WTC11 (cell line): ENCODE measurements at places on chromosomes 12 and 14. TPM values are rescaled to one million over a fixed set of nuclear protein-coding genes. Genes with fewer than 3 reads are reported as not detected.
A peak's percentile ranks its signal among the peaks of the same experiment; 100 is the strongest.

DNA sequence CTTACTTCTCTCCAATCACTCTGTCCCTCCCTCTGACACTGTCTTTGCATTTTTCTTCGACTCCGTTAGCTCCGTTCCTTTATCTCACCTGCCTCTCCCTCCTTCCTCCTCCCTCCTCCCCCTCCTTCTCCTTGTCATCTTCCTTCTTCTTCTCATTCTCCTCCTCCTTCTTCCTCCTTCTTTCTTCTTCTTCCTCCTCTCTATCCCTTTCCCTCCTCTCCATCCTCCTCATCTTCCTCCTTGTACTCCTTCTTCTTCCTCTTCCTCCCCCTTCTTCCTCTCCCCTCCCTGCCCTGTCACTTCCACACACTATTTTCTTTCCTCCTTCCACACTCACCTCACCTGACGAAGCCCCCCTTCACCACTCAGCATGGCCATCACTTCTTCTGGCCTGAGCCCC, 53.0 kb downstream of the HSPB8 start:
- no peak for DNase-seq

DNA sequence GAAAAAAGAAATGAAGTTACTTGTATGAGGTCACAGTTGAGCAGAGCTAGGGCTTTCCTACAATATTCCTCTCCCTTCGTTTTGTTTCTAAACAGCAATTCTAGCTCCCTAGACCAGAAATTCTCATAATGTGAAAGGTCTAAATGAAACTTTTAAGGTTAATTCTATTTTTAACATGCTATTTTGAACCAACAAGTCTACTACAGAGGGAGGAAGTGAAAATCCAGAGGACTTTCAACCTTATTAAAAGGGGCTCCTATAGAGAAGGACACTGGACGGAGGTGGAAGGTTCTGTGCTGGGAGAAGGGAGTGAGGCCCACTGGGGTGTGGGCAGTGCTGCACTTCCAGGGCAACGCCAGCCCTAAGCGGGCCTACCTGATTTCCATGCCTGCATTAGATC, 13.4 kb downstream of the GSG1 start:
- no peak for DNase-seq

- DNase-seq, result no peak
Observed at GRCh38 chr14:99996951-99997571, 68.2 kb upstream of the EVL start.

DNA sequence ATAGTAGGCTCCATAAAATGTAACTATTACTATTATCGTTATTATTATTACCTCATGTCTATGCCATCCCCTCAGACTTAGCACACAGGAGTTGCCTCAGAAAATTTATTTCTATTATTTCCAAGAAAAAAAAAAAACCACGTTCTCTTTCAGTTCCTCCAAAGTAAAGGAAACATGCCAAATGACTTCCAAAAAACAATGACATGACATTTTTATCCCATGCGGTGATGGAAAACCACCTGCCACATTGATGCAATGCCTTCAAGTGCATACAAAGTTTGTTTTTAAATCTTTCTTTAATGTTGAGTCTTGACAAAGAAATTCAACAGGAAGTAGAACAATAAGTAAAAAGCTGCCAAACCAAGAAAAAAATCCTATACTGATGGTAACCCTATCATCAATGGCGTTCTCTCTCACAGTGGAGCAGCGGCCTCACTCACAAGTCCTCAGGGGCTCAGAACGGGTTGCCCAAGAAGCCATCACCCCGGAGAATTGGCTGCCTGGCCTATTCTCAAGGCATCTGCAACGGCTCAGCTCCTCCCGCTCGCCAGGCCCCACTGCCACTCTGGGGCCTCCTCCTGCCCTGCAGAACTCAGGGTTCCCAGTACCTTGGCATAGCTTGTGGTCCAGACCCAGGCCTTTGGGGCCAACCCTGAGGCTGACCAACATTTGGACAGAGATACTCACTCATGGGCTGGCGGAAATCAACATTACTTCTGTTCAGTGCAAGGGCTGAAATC, 51.9 kb downstream of the SERPINA3 start:
- no peak for DNase-seq

DNA sequence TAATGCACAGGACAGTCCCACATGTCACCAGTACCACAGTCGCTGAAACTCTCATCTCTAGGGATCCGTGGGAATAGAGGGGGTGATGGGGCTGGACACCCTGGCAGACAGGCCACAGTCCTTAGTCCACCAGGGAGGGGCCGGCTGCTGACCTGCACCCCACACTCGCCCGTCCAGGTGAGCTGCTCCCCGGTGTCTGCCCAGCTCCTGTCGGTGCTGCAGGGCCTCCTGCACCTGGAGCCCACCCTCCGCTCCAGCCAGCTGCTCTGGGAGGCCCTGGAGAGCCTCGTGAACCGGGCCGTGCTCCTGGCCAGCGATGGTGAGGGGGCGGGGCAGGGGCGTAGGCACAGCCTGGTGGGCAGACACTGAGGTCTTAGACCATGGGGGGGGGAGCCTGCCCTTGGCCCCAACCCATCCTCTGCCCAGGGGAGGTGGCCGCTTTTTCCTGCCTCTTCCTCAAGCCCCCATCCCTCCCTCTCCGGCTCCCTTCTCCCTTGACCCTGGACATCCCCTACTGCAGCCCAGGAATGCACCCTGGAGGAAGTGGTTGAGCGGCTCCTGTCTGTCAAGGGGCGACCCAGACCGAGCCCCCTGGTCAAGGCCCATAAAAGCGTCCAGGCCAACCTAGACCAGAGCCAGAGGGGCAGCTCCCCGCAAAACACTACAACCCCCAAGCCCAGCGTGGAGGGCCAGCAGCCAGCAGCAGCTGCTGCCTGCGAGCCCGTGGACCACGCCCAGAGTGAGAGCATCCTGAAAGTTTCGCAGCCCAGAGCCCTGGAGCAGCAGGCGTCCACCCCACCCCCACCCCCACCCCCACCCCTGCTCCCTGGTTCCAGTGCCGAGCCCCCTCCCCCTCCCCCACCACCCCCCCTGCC, 17.1 kb upstream of the ADSS1 start:
- DNase-seq, result no peak

GPD1 gene
- 0.39 to 0.77 TPM (median 0.62 TPM) in 3 replicates for total RNA-seq

RFX4 gene
- 0.14 to 0.26 TPM in 2 of 3 replicates, not detected in the other for total RNA-seq

LRRC9 gene
- total RNA-seq, result 0.79 to 0.99 TPM (median 0.82 TPM) in 3 replicates

DPPA3 gene
- 3.3 to 6.8 TPM (median 3.9 TPM) in 3 replicates for total RNA-seq

DNA sequence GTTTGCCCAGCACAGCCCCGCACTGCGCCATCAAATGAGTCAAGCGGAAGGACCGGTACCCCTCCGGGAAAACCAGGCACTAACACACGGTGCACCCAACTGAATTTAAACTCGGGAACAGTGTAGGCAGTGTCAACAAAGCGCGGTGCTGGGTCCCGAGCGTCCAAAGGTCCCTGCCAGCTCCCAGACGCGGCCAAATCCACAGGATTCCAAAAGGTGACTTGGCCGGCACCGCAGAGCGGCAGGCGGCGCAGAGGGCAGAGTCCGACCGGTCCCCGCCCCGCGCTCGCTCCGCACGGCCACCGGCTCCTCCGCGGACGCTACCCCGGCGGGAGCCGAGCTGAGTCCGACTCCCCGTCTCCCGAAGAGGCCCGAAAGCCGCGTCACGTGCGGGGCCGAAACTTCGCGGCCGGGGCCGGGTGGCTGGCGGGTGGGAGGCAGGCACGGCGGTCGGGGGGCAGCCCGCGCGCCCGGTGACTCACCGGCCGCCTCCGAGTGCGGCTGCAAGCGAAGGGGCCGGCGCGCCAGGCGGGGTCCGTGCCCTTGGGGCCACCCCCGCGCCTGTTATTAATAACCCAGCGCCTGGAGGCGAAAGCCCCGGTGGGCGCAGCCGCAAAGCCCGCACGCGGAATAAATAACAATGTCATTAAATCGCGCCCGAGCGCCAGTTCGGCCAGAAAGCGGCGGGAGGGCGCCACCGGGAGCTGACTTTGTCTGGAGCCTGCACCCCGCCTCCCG, 863 bp downstream of the DENND5B start:
- peak; percentile 60 for DNase-seq

DNA sequence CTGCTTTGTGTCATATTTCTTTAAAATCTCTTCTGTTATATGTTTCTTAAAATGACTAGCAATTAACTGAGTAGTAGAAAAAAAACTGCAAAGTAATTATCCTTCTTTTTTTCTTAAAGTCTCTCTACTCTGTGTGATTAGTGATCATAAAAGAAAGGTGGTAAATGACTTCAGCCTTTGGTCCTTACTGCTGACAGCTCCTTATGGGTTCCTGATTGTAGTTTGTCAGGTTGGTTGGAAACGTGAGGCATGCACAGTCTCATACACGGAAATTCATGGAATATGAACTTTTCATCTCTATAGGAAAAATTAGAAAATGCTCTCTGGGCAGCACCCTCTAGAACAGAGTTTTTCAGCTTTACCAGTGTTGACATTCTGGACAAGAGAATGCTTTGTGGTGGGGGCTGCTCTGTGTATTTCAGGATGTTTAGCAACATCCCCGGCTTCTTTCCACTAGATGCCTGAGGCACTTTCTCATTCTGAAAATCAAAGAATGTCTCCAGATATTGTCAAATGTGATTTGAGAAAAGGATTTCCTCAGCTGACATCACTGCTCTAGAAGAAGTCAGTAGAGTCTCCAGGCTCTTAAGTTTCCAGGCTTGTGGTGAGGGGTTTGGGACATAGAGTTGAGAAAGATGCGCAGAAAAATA, 121.0 kb downstream of the PIK3C2G start:
- DNase-seq, result no peak

GRCh38 chr14:75543786-75544185, 21.5 kb downstream of the BATF start:
- DNase-seq, result no peak

DNA sequence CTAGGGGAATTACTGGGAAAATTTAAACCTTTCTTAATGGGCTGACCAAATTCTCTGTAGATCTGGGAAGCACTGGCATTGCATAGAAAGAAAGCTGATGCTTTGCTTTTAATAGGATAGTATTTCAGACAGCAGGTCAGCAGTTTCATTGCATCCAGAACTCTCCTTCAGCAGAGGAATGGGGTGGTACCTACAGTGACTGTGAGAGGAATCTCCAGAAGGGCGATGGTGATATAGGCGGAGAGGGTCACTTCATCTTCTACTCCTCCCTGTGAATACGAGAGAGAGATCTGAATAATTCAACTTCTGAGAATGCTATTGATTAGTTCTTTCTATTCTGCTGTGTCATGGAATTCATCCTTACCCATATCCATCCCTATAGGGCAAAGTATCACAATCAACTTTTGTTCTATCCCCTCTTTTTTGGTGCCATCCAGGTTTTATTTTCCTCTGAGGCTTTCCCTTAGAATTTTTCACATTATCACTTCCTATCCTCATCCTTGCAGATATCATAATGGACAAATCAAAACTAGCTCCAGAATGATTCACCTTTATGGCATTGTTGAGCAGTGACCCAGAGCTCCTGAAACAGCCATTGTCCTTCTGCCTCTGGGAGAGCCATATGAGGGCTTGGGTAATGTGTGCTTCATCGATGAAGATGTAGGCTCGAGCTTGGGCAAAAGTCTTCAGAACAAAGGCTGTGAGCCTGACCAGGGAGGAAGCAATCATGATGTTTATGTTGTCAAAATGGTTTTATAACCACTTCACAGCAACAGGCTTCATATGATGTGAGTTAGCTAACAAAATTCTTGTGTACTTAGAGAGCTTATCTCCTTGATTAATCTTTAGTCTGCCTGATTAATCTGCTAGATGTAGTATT, 38.3 kb downstream of the A2M start:
- DNase-seq, result no peak

- no peak for DNase-seq
Observed at GRCh38 chr14:32827514-32827913, 111.2 kb upstream of the NPAS3 start.

USP5 gene
- total RNA-seq, result 141 to 158 TPM (median 149 TPM) in 3 replicates

POTEM gene
- total RNA-seq, result not detected in 3 replicates

DNA sequence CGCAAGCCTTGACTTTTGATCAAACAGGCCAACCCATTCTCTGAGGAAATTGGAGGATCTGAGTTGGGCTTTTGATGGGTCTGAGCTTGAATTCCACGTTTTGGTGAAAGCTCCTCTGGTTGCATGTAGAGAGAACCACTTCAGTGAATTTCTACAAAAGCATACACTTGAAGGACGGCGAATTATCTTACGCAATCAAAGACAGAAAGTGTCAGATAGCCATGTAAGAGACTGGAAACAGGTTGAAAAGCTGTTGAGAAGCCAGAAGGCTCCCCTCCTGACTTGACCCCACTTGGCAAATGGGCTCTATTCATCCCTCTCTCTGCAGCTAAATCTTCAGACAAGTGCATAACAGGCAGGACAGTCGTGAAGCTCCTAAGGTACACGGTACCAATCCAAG, 809.1 kb downstream of the BCL11B start:
- DNase-seq, result no peak

PMCH gene
- total RNA-seq, result not detected in 3 replicates

DNA sequence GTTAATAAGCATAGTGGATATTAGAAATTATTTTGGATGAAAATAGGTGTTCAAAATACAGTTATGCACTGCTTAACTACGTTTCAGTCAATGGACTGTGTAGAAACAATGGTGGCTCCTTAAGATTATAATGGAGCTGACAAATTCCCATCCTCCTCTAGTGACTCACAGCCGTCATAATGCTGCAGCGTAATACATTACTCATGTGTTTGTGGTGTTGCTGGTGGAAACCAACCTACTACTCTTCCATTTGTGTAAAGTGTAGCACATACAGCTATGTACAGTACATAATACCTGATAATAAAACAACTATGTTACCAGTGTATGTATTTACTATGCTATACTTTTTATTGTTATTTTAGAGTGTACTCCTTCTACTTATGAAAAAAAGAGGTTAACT, 111.2 kb upstream of the TMCC3 start:
- DNase-seq, result no peak

DNA sequence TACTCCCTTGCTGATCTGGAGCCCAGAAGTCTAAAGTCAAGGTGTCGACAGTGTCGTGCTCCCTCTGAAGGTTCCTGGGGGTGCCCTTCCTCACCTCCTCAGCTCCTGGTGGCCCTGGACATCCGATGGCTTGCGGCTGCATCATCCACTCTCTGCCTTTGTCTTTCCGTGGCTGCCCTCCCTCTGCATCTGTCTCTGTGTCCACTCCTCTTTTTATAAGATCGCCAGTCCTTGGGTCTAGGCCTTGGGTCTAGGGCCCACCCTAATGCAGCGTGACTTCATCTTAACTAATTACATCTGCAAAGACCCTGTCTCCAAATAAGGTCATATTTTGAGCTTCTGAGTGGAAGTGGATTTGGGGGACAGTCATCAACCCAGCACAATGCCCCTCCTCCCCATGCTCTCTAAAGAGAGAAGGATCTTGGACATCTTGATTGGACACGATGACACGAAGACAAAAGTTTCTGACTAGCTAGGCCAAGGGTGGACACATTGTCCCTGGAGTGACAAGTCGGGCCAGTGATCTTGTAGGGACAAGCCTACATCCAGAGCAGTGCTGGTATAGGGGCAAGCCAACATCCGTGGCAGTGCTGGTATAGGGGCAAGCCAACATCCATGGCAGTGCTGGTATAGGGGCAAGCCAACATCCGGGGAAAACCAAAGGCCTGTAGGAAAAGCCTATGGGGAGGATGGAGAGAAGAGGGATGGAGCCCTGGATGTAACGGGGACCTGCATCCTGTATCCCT, 93.9 kb upstream of the DIO3 start:
- no peak for DNase-seq

DNA sequence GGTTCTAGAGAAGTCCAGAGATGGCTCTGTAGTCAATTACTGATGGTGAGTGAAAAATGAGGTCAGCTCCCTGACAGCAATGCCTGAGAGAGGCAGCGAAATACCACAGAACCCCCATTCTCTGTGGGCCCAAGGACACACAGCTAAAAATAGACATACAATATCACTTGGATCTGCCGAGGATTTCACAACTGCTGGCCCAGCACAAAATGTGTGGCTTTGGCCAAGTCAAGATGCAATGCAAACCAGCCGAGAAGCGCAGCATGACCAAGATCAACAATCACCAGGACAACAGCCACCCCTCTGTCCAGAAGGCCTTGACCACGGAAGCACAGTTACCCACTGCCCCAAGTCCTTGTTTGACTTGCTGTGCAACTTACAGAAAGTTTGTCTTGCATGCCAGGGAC, 52.2 kb downstream of the CKAP4 start:
- no peak for DNase-seq

SBNO1 gene
- 42.9 to 52.2 TPM (median 43.5 TPM) in 3 replicates for total RNA-seq
